ENCODE measurements at places on chromosomes 7 and 10.

DNA sequence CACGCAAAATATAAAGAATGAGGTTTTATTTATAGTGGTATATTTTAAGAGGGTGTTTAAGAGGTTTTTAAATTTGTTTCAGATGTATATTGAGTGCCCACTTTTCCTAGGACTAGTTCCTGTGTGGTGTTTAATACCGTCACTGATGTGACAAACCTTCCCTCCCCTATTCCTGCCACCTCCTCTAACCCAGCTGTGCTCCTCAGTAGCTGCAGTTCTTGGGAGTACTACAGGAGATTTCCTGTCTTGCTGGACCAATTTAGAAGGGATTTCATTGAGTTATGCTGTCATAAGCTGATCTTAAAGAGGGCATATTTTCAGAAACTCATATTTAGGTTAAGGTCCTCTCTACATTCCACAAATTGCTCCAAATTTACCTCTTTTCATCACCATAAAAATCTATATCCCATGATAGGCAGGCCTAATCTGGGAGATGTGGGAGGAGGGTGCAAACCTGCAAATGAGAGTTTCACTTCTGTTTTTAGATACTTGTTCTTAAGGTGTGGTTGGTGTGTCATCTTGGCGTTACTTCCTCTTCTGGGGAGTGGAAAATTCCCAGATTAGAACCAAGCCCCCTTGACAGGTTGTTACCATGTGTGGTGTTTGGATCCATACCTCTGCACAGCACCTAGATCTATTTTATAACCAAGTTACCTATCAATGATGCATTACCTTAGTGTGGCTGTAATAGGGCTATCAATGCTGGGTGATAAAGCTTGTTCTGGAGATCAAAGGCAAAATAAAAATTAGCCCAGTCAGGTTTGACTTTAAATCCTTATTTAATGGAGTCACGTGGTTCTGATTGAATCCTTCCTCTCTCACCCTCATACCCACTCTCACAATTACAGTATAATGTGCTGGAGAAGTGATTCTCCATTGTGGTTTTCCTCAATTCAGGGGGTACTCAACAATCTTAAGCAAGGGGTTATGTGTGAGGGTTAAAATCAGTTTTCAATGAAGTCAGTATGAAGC lies 141.1 kb downstream of the CDK14 start:
- DNase-seq = no peak

DNA sequence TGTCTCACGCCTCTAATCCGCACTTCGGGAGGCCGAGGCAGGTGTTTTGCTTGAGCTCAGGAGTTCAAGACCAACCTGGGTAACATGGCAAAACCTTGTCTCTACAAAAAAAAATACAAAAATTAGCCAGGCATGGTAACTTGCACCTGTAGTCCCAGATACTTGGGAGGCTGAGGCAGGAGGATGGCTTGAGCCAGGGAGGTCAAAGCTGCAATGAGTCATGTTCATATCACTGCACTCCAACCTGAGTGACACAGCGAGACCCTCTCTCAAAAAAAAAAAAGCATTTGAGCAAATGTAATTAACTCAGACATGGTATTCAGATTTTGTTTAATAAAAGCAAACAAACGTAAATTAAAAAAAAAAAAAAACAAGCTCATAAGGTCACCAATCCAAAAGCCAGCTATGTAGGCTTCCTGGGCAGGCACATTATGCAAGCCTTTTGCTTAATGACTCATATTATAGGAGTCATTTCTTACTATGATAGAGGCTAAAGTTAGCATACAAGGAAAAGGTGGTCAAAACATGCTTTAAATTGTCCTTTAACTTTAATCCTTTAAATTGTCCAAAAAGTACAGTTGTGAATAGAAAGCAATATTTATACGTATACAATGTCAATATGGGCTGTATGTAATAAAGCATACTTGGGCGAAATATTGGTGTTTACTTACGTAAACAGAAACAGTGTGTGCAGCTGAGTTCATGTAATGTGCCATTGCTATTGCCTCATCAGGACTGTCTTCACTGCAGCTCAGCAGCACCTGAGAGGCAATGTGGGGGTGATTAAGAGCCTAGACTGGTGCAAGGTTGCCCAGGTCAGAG lies 13.0 kb downstream of the AKR1D1 start:
- no peak for DNase-seq

DNA sequence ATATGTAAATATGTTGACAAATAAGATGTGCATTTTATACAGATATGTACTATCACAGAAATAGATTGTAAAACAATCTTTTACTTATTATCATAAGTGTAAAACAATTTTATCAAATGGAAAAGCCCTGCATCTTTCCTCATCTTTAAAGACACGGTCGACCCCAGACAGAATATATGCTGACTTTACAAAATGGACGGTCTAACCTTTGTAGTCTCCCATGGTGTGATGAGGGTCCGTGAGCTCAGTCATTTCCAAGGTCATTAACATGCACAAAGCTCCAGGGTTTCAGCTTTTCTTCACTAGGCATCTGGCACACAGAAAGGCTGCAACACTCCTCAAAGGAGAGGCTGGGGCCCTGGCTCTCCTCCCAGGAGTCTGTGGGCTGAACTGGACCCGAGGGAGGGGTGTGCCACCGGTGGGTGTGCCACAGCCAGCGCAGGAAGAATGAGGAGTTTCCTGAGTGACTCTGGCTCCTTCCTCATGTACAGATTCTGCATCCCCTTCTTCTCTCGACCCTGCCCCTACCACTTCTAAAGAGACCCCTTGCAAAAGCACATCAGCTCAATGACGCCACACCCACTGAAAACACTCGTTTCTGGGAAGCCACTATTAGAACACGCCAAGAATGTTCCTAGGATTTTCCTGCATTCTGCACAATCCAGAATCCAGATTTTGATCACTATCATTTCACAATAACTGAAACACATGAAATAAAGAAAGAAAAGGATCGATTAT lies 26.2 kb upstream of the ABLIM1 start:
- no peak for DNase-seq

DNA sequence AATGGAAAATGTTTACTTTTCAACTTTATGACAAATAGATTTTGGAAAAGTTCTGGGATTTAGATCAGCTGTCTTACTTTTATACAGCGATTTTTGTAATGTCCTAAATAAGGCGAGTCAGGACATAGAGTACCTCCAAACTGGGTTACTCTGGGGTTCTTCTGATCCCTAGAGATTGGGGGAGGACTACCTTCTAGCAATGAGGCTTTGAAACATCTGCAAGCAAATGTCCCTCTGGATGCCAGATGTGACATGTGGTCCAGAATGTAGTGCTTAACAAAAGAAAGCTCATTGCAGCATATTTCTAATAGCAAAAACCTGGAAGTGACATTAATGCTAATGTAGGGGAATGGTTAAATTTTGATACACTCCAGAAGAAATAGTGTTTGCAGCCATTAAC lies 36.1 kb downstream of the ABRAXAS2 start:
- DNase-seq = no peak

DNA sequence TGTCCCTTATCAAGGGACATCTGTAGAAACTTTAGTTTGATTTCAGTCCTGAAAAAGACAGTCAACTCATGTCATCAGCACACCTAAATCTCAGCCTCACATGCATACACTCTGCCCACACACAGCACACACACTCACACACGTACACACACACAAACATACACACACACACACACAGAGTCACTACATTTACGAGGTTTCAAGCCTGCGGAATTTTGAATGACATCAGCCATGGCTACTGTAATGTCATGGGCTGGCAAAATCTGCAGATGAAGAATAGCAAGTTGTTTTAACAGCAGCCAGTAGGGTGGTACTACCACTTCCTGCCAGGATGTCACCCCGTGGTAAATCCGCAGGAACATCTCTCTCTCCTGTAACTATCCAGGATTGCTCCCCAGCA lies 37.1 kb upstream of the EZH2 start:
- no peak for DNase-seq

- DNase-seq = no peak
These were observed 68.9 kb downstream of the PHTF2 start for GRCh38 chr7:77867537-77867865.

DNA sequence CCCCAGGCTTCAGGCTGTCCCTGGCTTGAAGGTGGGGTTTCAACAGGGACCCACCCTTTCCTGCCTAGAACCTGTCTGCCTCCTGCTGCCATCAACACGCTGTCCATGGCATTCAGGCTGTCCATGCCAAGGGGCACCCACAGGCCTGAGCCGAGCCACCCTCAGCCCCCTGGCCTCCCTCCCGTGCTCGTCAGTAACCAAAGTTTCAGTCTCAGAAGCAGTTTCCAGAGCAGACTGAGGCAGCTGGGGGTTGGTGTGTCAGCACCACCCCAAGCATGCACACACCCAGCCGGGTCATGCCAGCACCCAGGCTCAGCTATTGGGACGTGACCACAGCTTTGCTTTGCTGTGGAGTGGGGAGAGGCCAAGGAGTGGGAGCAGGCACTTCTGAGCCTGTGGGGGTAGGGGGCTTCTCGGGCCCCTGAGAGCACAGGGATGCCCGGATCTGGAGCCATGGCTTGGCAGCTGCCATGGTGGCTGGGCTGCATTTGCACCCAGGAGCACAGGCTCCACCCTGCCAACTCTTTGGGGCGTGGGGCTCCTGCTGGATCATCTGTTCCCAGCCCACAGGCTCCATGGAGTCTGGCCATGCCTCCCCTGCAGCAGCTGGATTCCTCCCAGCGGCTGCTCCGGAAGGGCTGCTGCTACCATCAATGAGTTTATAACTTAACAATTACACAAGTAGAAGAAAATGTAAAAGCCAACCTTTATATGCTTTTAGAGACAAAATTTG lies 314.5 kb upstream of the SEMA3C start:
- no peak for DNase-seq

DNA sequence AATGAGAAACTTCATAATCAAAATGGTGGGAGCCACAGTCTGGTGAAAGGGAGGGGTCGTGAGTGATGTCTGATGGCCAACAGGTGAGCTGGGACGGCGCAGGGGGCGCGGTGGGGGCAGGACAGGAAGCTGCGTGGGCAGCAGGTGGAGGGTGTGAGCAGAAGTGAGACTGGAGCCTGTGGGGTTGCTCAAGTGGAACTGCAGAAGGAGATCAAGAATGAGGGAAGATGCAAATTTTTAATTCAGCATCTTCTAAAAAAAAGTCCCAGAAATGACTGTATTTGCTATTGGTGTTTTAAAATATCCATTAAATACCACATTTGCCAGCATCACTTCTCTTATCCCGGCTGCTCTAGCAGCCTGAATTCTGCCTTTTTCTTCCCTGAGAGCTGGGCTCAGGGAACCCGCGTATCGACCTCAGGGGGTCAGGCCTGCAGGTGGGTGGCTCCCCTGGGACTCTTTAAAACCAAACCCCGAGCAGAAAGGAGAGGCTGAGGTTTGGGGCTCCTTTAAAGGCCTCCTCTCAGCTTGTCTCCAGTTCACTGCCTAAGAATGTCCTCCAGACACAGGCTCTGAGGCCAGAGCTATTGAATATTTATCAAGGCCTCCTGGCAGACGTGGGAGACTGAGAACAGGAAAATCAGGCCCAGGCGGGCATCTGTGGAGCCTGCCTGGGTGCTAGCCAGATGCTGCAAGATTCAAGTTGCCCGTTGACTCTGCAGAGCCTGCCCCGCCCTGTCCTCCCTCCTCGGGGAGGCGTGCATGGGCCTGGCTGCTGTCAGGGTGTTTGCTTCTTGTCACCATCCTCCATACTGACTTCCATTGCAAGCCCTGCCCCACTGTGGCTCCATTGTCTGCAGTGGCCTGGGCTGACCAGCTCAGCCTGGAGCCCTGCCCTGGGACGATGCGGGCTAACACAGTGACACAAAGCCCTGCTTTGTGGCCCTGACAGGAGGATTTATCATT lies 53.9 kb downstream of the SYPL1 start:
- DNase-seq = no peak

DNA sequence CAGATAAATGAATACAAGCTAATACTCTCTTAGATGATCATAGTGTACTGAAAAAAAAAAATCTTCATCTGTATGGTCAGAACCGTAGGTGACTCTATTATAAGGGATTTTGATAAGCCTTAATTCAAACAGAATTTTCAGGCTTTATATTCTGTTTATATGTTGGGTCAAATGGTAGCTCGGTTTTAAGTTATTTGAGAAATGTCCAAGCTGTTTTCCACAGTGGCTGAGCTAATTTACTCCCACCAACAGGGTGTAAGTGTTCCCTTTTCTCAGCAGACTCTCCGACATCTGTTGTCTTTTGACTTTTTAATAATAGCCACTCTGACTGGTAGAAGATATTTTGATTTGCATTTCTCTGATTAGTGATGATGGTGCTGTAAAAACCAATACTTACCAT lies 328.8 kb upstream of the MAGI2 start:
- DNase-seq = no peak

DNA sequence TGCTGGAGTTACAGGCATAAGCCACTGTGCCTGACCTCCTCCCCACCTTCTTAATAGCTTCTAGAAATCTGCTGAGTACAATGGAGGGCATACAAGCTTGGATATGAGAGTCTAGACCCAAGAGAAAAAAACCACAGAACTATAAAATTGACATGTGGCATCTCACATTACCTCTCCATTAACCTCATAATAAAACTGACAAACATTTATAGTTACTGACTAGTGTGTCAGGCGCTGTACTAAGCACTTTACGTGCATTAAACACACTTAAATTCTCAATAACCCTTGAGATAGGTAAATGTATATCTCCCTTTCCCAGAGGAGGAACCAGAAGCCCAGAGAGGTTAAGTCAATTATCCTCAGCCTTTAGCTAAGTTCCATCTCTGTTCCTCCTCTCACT lies 300.5 kb upstream of the MYO3A start:
- no peak for DNase-seq

- DNase-seq = no peak
These were observed 155.8 kb downstream of the SKIDA1 start for GRCh38 chr10:21369697-21370096.

GRCh38 chr10:90723416-90724068 lies 134.3 kb downstream of the HTR7 start:
- DNase-seq = no peak

- no peak for DNase-seq
These were observed 1.5 kb upstream of the NRP1 start for GRCh38 chr10:33335801-33336581.

- no peak for DNase-seq
These were observed 386.8 kb upstream of the POT1 start for GRCh38 chr7:125316466-125316865.

- DNase-seq = no peak
These were observed 12.8 kb downstream of the SUGCT start for GRCh38 chr7:40147371-40148246.

DNA sequence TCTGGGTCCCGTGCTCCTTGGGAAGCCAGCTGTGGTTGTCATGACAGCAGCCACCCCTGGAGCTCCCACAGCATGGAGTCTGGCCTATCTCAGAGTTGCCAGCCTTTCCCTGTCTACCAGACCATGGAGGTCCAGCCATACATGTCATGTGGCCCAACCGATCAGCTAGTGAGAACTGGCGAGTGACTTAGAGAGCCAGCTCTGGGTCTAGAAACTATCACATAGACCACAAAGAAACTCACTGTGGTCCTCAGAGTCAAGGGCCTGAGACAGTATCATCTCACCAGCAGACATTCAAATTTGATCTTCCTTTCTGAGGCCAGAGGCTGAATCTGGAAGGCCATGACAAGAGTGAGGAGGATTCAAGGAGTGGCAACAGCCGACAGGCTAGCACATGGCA lies 223.3 kb upstream of the GPR26 start:
- DNase-seq = no peak

- DNase-seq = no peak
These were observed 111.9 kb upstream of the EGFR start for GRCh38 chr7:54906963-54907362.

- DNase-seq = no peak
These were observed 296.6 kb upstream of the ETV1 start for GRCh38 chr7:14286036-14286435.
